ENCODE measurements at places on chromosomes 11 and 22. TPM values are rescaled to one million over a fixed set of nuclear protein-coding genes. Genes with fewer than 3 reads are reported as not detected.

- DNase-seq = peak; percentile 88
These were observed 5.8 kb upstream of the MIEF1 start for GRCh38 chr22:39496131-39496838.

DNA sequence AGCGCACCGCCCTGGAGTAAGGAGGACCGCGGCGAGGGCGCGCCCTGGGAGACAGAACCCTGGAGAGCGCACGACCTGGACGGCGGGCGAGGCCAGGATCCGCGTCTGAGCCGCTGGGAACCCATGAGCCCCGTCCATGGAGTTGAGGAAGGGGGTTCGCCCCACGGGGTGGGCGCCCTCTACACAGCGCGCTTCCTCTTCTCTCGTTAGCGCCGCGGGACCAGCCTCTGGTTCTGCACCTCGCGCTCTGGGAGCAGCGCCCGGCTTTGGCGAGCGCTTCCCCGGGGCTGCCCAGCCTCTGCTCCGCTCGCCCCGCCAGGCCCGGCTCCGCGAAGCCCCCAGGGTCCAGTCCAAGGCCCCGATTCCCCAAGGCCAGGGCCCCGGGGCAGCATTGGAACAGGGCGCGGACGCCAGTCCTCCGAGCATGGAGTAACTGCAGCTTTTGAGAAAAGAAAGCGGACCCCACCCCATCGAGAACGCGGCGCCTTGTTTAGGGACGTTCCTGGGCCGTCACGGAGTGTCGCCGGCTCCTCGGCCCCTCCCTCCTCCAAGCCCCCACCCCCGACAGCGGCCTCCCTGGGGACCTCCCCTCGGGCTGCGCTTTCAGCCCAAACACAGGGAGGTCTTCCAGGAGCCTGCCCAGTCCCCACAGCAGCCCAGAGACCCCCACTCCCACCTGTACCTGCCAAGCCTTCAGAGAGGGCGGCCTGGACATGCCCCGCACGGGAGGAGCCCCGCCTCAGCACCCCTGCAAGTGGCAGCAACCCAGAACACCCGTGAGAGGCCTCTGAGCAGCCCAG lies 56.2 kb downstream of the BRD1 start:
- peak; percentile 56 for DNase-seq

DNA sequence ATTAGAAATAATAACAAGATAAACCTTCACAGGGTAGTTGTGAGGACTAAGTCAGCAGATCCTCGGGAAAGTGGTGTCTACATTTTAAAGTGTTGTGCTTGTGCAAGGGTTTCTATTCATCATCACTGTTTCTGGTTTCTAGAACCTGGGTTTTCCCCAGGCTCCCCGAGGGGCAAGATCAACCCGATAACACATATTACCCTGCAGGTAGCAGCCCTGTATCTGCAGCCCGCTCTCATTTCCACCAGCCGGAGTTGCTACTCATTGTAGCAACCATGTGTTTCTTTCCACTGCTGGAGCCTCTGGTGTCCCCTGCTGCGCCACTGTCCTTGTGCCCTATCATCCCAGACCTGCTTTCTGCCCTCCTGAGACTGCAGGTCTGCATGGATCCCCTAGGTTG lies 67.0 kb downstream of the MIAT start:
- DNase-seq = no peak

DNA sequence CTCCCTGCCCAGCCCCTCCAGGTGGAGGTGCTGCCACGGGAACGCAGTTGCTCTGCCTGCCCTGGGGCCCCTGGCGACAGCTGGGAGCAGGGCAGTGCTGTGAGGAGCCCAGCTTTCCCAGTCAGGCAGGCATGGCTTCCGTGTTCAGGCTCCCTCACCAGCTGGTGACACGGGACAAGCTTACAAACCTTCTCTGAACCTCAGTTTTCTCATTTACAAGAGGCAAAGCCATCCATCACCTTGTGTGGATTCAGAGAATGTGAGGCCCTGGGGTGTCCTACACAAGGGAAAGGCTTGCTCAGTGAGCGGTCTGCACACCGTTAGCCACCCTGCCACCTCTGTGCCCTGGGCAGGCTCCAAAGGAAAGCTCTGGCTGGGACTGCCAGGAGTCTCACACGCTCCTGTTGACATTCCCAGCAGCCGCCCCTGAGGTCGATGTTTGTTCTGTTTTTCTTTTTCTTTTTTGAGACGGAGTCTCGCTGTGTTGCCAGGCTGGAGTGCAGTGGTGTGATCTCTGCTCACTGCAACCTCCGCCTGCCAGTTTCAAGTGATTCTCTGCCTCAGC lies 23.5 kb downstream of the SUN2 start:
- no peak for DNase-seq

DNA sequence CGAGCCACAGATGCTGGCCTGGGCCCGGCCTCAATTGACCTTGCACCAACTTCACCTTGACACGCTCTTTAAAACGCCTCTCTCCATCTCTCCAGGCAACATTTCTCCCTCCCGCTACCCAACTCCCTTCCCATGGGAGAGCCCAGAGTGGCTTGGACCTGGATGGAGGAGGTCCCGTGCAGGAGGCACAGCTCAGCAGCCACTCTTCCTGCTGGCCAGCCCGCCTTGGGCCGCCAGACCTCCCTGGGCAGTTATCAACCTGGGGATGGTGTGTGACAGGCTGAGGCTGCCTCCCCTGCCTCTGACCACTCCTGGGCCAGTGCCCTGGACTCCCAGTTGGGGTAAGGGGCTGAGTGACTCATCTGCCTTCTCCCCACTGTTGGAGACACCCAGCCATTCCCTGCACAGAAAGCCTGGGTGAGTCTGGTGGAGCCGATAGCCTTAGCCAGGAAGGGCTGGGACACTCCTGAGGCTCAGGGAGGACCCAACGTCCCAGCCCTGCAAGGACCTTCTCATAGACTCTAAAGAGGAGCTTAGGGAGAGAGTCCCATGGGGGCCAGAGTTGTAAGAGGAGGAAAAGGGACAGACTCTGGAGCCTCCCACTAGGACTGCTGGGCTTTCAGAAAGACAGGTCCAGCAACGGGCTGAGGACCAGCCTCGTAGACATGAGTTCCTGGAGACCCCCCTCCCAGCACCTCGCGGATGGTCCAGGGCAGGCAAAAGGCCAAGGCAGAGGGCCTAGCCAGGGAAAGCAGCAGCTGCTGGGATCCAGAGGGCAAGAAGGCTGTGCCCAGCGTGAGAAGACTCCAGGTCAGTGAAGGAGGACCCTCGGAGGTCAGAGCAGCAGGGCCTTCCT lies 131.7 kb downstream of the CEP164 start:
- DNase-seq = no peak

GRCh38 chr11:1055109-1055703 lies 18.7 kb upstream of the MUC6 start:
- peak; percentile 39 for DNase-seq

DNA sequence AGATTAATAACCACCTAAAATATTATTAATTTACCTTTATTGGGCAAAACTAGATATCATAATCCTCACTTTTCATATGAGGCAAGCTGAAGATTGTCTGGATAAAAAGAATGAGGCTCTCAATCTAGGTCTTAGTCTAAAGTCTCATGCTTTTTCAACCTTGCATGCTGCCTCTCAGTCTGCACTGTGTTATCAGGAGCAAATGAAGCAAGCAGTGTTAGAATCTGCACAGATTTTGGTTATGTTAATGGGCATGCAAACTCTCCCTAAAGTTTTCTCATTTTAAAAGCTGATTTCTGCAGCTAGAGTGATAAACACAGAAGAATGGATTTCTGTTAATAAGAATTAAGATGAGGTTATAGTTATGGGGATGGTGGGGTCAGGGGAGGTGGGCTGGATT lies 350.7 kb upstream of the C11orf87 start:
- DNase-seq = no peak

- no peak for DNase-seq
These were observed 15.2 kb downstream of the PDGFD start for GRCh38 chr11:104148706-104149105.

GRCh38 chr11:77866336-77866735 lies 45.4 kb downstream of the AAMDC start:
- DNase-seq = no peak

Gene ROM1
- 6.4 TPM for total RNA-seq

Gene PGM2L1
- total RNA-seq = 2.4 TPM

Gene HPS5
- total RNA-seq = 12.5 TPM

Gene HPX
- total RNA-seq = 1.0 TPM

Gene NDUFS8
- 334 TPM for total RNA-seq

Gene FXYD6
- 47.8 TPM for total RNA-seq

Gene CCDC15
- 0.40 TPM for total RNA-seq

All from right cardiac atrium (tissue), 5 donors.